ENCODE measurements at places on chromosomes 2 and 18.
A peak's percentile ranks its signal among the peaks of the same experiment; 100 is the strongest.

- DNase-seq, result no peak
Measured at GRCh38 chr2:3683748-3684454, 19.5 kb upstream of the DCDC2C start.

- DNase-seq, result no peak
Measured at GRCh38 chr2:101151859-101152271, 683 bp upstream of the TBC1D8 start.

- peak; percentile 45 for DNase-seq
Measured at GRCh38 chr2:215920244-215921100, 92.9 kb downstream of the MREG start.

DNA sequence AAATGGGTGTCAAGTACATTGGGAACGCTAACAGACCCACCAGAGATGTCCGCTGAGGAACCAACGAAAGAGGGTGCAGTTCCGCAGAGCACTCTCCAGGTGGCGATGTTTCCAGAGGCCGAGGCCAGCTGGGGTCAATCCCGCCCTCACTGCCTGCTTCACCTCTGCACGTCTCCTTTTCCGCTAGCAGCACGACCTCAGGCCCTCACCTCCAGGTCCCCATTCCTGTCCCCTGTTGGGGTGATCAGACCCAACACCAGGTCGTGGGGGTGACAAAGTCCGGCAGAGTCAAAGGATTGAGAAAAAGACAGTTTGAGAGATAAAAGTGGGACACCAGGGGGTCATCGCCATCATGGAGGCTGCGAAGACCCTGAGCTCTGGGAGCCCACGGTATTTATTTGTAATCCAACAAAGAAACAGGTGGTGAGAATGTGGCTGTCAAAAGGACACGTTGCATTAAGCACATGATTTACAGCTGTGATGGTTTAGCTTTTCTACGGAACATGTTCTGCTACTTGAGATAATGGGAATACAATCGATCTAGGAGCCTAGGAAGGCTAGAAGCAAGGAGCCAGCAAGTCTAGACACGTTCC, 27.3 kb downstream of the ZAP70 start:
- DNase-seq, result no peak

DNA sequence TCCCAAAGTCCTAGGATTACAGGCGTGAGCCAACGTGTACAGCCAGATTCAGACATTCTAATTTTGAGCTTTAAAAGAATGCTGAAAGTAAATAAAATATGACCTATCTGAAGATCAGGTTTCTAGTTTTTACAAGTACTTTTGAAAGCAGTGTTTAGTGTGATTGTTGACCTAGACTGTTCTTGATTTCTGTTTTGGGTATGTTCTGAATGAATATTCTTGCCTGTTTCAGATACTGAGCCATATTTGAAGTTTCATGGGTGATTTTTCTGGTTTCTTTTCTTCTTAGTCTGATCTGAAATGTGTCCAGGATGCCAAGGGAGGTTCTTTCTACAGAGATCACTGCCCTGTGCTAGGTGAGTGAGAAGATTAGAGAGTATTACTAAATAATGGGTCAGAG, 37.2 kb downstream of the MIB1 start:
- no peak for DNase-seq

- DNase-seq, result no peak
Measured at GRCh38 chr2:175205523-175205922, 24.0 kb upstream of the ATP5MC3 start.

DNA sequence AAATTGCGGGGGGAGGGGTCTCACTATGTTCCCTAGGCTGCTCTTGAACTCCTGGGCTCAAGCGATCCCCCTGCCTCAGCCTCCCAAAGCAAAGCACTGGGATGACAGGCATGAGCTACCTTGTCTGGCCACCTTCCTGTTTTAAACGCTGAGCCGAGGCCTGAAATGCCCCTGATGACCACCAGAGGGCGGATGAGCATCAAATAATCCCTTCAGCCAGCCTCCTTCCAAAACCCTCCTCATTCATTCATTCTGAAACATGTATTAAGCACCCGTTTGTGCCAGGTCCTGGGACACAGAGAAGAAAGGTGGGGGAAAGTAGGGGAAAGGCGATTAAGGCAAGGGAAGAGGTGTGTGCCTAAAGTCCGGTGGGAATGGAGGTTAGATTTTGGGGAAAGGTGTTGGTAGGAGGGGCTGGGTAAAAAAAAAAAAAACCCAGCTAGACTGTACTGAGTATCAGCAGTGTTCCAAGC, 30.7 kb upstream of the PTMA start:
- DNase-seq, result peak; percentile 80

DNA sequence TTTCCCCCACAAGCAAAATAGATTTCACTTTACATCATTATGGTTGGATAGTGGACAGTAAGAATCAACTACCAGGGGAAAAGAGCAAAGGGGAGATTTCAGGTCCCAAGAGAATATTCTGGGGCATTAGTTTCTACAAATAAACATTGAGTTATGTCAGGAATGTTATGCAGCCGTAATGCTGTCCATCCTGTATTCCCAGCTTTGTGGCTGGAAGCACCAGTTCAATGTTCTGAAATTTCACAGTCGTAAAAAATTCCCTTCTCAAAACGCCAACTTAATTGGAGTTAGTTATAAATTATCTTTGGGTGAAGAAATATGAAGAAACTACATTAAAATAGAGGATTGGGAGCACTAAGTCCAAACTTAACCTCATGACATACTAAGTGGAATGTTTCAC, 141.5 kb upstream of the FIGN start:
- no peak for DNase-seq

GRCh38 chr18:25516121-25516520, 164.2 kb upstream of the ZNF521 start:
- no peak for DNase-seq

GRCh38 chr2:195438692-195439091, 218.3 kb upstream of the SLC39A10 start:
- DNase-seq, result no peak

DNA sequence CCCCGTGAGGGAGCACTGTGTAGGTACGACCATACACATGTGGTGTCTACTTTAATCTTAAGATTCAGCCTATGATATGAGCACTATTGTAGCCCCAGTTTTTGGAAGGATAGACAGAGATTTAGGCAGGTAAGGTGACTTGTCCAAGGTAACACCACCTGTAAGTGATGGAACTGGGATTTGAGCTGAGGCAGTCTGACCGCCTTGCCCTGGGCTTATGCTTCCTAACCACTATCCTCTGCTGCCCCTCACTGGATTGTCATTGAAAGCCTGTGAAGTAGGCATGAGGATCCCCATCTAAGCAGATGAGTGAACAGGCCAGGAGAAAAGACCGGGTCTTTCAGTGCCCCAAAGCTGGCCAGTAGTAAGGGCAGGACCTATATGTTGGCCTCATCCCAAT, 343.8 kb downstream of the CYRIA start:
- DNase-seq, result no peak

GRCh38 chr2:18976168-18976961, 382.1 kb downstream of the OSR1 start:
- no peak for DNase-seq

- no peak for DNase-seq
Measured at GRCh38 chr2:233361297-233361696, 7.0 kb downstream of the DGKD start.

GRCh38 chr2:207112785-207113184, 53.0 kb downstream of the KLF7 start:
- no peak for DNase-seq

DNA sequence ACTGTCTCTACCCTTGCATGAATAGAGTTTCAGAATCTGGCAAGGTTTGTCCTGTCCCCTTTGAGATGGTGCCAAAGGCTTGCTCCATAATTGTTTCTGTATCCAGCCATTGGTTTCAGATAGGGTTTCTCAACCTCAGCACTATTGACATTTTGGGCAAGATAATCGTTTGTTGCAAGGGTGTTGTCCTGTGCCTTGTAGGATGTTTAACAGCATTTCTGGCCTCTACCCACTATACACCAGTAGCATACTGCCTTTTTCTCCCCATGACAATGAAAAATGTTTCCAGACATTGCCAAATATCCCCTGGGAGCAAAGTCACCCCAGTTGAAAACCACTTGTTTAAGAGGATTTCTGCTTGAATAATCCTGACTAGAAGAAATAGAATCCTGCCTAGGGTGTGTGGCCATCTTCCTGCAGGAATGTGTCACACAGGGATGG, 126.8 kb downstream of the CDC42EP3 start:
- DNase-seq, result no peak

DNA sequence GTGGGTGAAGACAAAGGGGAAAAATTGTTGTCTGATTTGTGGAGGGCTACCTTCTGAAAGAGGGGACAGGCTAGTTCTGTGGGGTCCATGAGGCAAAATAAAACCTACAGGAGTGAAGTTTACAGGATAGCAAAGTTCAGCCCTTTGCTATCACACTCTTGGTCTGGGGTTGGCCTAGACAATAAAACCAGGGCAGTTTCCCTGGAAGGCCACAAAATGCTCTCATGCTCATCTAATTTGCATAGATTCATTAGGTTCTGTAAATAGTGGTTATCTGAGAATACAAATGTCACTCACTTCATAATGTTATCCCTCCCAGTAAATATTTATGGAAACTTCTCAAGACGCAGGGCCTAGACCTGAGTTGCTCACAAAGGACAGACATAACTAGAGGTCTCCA, 63.6 kb downstream of the INSIG2 start:
- no peak for DNase-seq

- no peak for DNase-seq
Measured at GRCh38 chr2:159002462-159003111, 34.1 kb downstream of the TANC1 start.

- DNase-seq, result no peak
Measured at GRCh38 chr2:1854729-1855547, 110.6 kb upstream of the PXDN start.

DNA sequence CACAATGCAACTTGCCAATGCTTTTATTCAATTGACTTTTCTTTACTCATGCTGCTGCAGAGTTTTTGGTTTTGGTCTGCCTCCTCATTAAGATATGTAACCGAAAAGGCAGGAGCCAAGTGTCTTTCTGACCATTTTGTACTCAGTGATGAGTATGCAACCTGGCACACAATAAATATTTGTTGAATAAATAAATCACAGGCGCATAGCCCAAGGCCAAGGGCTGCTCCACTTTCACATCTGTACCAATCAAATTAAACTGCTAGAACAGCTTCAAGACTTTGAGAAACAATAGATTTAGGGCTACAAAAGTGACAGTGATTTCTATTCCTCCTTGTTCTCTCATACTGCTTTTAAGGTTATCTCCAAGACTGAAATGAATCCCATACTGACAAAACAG, 828.2 kb downstream of the RNF144A start:
- no peak for DNase-seq

- no peak for DNase-seq
Measured at GRCh38 chr2:8009010-8009597, 672.8 kb upstream of the ID2 start.

DNA sequence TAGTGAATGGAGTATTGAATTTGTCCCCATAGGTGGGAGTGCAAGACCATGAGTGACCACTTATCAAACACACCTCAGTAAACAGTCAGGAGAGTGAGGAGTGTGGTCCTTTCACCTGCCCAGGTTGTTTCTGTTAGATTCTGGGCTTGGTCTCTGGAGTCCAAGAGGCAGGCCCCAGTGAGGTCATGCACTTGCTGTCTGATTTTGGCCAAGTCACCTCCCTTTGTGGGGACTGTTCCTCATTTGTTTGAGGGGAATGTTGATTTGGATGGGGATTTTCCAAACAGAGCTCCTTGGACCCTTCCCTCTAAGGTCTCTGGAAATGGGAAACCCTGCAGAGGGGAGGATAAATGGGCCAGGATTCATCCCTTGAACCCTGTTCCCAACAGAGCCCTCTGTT, 7.3 kb downstream of the IL1RN start:
- no peak for DNase-seq

- DNase-seq, result no peak
Measured at GRCh38 chr2:24618680-24619079, 127.6 kb downstream of the NCOA1 start.

DNA sequence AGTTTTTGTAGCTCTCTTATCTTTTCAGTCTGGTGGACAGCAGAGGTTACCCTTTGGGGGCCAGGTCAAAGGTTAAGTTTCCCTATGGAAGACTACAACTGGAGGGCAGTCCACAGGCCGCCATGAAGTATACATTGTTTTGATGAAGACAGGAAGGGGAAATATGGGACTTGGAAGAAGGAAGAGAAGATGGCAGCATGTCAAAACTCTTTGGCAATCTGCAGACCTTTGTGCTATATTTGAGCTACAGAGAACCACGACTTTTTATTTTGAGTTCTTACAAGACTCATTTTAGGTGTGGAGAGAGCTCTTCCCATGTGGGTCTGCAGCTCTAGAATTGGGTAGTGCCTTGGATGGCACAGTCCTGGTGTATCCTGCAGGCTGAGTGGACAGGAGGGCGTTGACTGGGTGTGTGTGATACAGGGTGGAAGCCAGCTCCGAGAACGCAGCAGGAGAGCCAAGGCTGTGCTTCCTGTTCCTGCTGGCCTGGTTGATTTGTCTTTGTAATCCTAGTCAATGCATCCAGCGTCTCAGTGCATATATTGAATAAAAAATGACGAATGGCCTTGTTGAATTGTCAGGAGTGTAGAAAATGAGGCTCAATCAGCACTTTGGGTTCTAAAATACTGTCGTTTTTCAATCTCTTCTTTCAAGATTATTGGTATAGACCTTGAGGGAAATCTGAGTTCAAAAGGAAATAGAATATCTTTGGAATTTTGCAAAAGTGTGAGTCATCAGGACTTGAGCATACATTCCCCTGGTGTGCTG, 11.5 kb downstream of the ITGA6 start:
- DNase-seq, result no peak

DNA sequence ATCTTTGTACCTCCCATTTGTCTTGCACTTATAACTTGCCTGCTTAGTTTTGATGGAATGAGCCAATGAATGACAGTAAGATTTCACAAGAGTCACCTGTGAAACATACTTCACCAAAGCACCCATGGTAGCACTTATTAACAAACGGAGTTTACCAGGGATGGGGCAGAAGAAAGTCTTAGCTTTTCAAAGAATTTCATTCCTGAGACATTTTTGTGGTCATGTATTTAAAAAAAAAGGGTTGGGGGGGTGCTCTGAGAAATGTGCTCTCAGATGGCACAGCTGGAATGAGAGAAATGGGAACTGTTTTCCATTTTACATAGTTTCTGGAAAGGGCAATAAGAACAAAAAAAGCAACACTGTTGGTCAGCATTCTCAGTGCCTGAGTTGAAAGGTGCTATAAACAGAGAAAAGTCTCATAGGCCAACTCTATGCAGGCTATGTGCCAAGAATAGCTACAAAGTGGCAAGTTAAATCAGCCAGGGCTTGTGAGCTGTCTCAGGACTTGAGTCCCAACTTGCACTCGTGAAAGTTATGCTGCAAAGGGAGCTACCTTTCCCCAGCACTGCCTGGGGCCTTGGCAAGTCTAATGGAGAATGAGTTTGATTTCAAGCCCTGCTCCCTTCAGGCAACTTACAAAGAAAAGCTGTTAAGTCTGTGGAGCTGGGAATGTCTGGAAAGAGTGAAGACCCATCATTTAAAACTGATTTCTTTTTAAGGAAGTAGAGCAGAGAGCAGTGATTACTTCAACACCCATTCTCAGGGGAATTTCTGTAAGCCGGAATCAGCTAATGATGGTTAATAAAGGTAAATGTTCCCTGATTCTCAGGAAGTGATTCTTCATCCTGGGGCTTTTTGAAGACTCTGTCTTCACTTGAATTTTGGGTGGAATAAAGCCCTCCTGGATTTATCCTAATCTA, 170.6 kb downstream of the SLC8A1 start:
- DNase-seq, result no peak
